HCT116 (cell line): ENCODE measurements at places on chromosomes 2 and 18. TPM values are rescaled to one million over a fixed set of nuclear protein-coding genes. Genes with fewer than 3 reads are reported as not detected.

TET3 gene
- 15.4 TPM for total RNA-seq

FEV gene
- not detected for total RNA-seq

STPG4 gene
- total RNA-seq, result 10.6 TPM

- no peaks in the 10 kb centered on the region for H3K4me1 ChIP-seq
- no peak overlapping the region for H3K4me3 ChIP-seq
- no peak for DNase-seq
- H3K27ac ChIP-seq, result no peak overlapping the region
- H3K27me3 ChIP-seq, result peaks cover 16% of the 10 kb centered on the region
These were observed 99.6 kb upstream of the TNP1 start for GRCh38 chr2:216959433-216959832.

DNA sequence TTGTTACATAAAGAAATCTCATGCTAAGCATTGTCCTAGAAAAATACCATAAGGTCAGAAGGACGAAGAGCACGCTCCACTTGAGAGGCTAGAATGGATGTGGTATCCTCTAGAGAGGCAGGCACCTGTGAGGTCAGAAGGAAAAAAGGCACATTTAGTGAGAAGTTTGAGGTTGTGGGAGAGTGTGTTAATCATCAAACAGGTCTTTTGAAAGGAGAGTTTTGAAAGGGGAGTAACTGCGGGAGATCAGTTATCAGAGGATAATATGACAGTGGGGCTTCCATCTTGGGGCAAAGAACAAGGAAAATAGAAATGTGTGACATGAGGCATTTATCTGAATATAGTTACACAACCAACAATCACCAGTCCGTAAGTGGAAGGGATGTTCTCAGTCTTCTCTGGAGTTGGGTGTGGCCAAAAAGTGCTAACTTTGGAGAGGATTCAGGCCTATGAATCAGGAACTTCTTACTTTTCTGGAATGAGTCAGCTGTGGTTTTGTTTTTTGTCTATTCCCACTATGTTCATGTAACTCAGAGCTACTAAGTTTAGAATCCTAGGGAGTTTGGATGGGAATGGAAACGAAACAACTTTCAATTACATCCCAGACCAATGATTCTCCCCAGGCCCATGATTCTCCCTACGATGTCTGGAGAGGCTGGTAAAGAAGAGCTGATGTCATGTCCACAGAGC is 451.4 kb upstream of the ST6GAL2 start:
- H3K4me1 ChIP-seq, result no peaks in the 10 kb centered on the region
- H3K27me3 ChIP-seq, result no peaks in the 10 kb centered on the region
- no peak overlapping the region for H3K27ac ChIP-seq
- DNase-seq, result no peak

GRCh38 chr2:80527119-80527518 is 222.6 kb upstream of the LRRTM1 start:
- no peaks in the 10 kb centered on the region for H3K27me3 ChIP-seq
- no peaks in the 10 kb centered on the region for H3K36me3 ChIP-seq
- DNase-seq, result no peak
- no peak overlapping the region for H3K27ac ChIP-seq

DNA sequence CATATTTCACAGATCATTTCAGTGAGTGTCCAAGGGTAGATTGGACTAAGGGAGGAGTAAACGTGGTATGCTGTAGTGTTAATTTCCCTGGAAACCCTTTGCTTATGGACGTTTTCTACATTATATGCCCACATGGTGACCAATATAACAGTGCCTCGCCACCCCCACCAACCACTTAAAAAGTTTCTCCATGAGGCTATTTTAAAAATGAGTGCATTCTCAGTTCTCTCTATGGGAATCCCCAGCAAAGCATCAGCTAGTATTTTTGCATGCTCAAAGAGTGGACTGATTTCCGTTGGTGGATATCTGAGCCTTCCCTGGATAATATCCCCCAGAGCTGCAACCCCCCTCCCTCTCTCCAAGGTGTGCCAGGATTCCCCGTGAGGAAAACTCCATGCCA is 73.2 kb downstream of the TGFA start:
- no peaks in the 10 kb centered on the region for H3K36me3 ChIP-seq
- no peak overlapping the region for H3K27ac ChIP-seq
- H3K4me3 ChIP-seq, result no peak overlapping the region
- H3K4me1 ChIP-seq, result no peaks in the 10 kb centered on the region
- no peak for DNase-seq
- no peaks in the 10 kb centered on the region for H3K27me3 ChIP-seq

GRCh38 chr2:121359170-121359569 is 74.2 kb upstream of the TFCP2L1 start:
- H3K4me3 ChIP-seq, result no peak overlapping the region
- no peak for DNase-seq
- no peak overlapping the region for H3K27ac ChIP-seq
- H3K27me3 ChIP-seq, result no peaks in the 10 kb centered on the region
- no peaks in the 10 kb centered on the region for H3K36me3 ChIP-seq
